ENCODE measurements at places on chromosomes 12 and 14.
A peak's percentile ranks its signal among the peaks of the same experiment; 100 is the strongest.

DNA sequence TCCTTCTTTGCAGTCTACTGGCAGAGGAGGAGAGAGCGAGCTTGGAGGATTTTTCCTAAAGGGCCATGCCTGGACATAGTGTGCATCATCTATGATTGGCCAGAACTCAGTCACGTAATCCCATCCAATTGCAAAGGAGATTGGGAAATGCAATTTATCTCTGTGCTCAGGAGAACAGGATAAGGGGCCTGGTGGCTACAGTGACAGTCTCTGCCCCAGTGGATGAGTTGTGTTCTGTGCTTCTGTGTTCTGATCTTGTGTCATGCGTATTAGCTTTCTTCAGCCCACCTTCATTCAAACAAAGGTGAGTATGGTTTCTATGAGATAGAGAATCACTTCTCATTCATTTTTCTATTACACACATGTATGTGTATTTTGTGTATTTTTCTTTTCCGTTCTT is 144.3 kb downstream of the NRXN3 start:
- no peak for DNase-seq

DNA sequence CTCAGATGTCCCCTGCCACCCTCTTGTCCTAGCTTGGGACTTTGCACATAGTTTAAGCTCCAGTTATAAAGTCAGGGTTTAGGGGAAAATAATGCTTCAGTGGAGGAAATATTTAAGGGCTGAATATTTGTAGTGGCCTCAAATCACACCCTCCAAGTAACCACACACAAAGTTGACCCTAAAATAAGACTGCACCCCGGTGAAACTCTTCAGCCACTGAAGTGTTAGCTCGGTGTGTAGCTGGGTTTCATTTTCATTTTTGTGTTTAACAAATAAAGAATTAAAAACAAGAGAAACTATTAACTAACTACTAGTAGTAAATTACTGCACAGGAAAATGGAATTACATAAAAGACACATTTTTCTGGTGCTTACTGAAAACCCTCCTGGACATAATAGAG is 14.8 kb upstream of the BCL11B start:
- no peak for DNase-seq

- no peak for DNase-seq
These were observed 32.6 kb downstream of the ETNK1 start for GRCh38 chr12:22657538-22657937.

- peak; percentile 72 for DNase-seq
These were observed 40.3 kb downstream of the MAP1LC3B2 start for GRCh38 chr12:116599285-116600136.

DNA sequence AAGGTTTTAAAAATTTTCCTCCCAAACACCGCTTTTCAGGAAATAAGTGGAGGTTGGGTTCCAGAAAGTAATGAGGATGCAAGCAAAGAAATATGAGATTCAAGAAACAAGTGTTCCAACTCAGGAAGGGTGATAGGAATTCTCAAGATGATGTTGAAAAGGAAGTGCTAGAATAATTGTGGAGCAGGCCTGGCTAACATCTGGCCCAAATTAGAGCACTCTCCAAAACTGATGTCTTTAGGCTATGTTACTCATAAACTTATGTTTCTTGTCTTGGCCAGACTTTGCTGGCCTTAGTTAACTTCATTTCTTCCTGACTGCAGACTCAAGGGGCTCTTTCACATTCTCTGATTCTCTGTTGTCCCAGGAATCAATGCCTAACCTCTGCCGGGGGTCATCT is 116.3 kb downstream of the TMTC3 start:
- no peak for DNase-seq

GRCh38 chr14:21038441-21039422 is 3.4 kb upstream of the RNASE7 start:
- no peak for DNase-seq

- no peak for DNase-seq
These were observed 149.9 kb downstream of the NRXN3 start for GRCh38 chr14:78319887-78320635.

GRCh38 chr14:105286759-105287144 is 14.0 kb downstream of the BRF1 start:
- DNase-seq, result no peak

DNA sequence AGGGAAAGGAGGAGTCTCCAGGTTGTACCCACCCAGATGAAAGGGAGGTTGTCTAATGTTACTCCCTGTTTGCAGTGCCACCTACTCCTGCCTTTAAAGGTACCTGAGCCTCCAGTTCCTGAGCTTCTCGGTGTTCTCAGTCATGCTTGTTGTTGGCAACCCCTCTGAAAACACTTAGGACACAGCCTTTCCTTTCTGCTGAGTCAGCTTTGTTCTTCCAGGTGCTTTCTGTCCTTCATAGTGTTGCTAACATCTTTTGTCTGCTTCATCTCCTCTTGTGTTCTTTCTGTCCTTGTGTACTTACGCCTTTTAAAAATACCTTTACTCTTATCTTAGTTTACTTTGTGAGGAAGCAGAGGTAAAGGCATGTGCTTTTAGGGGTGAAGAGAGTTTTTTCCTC is 97.0 kb upstream of the NEDD1 start:
- DNase-seq, result no peak

DNA sequence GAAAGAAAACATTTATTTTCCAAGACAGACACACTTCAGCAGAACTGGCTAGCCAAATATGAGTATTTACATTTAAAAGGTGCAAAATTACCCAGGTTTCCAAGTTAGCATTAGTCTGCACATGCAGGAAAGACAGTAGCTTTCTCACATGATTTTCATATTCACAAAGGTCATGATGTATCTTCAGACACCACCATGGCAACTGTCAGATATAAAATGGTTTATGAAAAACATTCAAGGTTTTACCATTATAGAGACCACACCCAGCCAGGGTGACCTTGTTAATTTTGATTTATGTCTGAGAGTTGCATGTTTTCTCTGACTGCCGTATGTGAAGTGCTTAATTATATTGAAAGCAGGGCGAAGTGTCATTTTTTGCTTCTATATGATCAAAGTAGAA is 91.2 kb downstream of the GXYLT1 start:
- DNase-seq, result no peak

- no peak for DNase-seq
These were observed 143.5 kb downstream of the SCARB1 start for GRCh38 chr12:124720004-124720680.

DNA sequence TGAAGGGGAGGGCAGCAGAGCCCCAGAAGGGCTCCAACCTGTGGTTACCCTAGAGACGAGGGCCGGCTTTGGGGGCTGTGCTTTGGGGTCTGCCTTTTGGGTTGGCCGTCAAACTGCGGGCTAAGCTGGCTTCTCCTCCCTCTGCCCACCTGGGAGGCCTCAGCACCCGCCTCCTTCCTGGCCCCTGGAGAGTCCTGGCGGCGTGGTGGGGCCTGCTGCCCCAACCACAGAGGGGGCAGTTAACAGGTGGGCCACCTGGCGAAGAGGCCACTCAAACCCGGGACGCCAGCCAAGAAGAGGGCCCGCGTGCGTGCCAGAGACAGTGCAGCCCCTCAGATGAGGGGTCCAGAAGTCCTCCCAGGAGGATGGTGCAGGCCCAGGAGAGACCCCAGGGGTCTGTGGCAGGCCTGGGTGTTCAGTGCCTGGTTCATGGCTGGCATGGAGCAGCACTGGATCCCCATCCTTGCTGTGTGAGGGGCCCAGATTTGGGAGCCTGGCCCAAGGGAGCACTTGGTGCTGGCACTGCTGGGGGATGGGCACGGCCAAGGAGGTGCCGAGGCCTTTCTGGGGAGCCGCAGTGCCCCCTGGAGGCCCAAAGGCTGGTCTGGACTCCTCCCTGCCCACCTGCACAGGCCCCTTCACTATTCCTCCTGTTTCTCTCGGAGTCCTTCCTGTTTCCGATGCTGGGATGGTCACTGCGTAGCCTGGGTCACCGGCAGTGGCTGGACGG is 48.8 kb downstream of the LRCOL1 start:
- peak; percentile 55 for DNase-seq

DNA sequence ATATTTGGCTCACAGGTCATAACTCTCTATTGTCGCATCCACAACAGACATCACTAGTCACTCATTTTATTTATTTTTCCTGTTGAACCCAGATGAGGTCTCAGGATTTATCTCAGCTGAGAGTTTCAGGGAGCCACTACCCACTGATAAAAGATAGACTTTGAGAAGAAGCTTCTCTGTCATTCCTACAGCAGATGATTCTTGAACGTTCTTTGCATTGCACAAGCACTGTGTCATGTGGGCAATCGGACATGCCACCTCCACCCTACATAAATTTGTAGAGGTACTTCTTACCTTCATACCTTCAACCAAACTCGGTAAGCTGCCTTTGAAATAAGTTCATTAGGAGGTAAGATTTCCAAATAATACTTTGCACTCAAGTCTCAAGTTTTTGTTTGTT is 627.9 kb upstream of the TBX3 start:
- DNase-seq, result no peak

DNA sequence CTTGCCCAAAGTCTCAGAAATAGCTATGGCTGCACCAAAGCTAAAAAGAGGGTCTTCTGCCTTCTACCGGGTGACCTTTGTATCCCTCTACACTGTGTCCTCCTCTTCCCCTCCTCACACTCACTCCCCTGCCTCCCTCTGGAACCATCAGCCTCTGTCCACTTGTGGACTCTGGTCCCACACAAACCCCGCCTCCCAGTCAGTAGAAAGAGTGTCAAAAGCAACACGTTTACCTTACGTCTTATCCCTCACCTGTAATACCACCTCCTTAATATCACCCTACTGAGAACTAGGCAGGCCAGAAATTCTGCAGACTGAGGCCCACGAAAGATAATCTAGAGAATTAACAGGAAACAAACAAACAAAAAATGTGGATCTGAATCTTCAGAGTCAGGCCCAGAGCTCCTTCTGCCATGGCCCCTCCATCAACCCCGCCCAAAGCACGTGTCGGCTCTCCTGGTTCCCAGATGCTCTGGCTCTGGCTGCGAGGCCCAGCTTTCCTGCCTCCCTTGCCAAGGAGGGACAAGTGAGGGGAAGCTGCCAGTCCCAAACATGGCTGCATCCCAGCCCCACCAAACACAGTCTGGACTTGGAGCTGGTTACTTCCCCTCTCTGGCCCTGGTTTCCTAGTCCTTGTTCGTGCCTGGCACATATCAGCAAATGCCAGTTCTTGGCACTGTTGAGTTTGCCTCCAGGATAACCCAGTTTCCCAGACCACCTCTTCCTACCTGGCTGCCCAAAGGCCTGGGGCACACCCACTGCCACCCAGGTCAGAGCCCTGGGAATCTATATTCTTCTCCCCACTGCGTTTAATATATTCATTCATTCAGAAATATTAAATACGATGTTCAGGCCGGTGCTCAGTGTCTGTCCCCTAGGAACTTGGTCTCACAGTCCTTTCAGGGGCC is 2.7 kb downstream of the ACTN1 start:
- no peak for DNase-seq

GRCh38 chr14:68112442-68112841 is 292.9 kb downstream of the RAD51B start:
- DNase-seq, result no peak

DNA sequence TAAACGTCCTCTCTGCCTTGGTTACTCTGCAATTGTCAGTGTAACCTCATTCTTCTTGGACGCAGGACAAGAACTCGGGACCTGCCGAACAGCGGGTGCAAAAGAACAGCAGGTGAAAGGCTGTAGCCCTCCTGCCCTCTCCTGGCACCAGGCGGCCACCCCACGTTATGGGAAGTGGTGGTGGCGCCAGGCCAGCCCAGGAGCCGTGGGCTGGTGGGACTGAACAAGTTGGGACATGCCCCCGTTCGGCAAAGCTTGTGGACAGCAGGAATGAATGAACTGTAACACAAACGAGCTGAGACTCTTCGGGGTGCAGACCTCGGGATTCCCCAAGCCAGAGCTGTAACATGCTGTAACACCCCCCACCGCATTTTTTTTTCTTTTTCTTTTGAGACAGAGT is 6.6 kb upstream of the M6PR start:
- DNase-seq, result no peak

GRCh38 chr12:100610666-100611430 is 37.4 kb downstream of the GAS2L3 start:
- no peak for DNase-seq

DNA sequence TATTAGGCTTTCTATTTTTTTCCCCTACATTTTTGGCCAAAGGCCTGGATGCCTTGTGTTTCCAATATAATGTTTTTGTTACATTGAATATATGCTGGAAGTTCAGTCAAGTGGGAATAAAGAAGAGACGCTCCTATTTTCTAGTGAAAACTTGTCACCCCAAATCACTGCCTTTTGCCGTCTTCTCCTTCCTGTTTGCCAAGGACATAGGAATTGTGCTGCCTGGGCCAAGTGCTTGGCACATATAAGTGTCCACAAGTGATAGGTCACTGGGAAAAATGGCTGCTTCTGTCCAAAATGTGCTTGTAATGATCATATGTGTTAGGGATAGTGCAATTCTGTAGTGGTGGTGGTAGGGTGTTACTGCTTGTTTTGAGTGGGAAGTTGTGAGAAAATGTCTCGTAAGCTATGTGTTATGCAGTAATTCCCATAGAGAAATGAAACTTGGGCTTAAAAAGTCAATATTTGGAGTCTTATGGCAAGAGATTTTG is 11.6 kb upstream of the KCNJ8 start:
- no peak for DNase-seq

- DNase-seq, result no peak
These were observed 236.9 kb downstream of the PAWR start for GRCh38 chr12:79453820-79454219.

DNA sequence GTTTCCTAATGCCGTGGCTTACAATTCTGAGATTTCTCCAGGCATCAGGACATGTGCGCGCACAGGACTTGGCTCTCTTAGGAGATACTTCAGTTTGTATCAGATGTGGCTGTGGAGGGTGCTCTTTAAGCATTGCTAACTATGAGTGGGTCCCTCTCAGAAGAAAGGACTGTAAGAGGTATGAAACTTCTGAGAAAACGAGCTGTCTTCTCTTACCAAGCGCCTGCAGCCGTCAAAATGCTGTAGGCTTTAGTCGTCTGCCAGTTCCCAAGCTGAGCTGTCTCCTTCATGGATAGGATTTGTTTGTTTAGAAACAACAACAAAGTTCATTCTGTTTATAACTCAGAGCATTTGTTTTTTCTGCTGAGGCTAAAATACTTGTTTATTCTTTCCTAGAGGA is 16.1 kb upstream of the MANSC4 start:
- no peak for DNase-seq

DNA sequence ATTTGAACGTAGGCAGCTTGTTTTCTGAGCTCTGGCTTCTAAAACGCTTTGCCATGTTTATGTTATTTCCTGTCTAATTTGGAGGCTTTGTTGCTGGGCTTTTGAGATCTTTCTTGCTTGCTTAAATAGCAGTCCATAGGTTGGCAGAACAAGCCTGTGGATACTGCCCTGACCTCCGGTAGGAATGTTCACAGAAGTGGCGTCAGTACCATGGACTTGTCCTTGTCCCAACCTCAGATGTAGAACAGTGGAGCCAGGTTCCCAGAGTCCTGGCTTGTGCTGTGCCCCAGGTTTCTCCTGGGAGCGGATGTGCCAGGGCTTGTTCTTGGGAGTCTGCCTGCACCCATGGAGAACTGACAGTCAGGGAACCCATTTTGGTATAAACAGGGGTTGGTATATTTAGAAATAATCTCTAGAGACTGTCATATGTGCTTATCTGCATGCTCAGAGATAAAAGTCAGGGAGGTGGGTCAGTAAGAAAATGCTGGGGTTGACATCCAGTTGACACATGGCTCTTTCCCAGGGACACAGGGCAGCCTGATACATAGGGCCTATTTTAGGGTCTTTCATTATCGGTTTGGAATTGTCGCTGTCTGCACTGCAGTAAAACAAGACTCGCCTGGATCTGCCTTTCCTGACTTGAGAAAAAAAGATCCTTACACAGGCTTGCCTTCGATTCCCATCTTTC is 22.9 kb downstream of the CACNA1C start:
- DNase-seq, result no peak

- DNase-seq, result peak; percentile 59
These were observed 32.6 kb upstream of the HIF1A start for GRCh38 chr14:61662437-61663311.

GRCh38 chr12:129080821-129081220 is 227.5 kb downstream of the GLT1D1 start:
- DNase-seq, result no peak

All from B cell (primary cell).